ENCODE measurements at places on chromosomes 16 and 17. TPM values are rescaled to one million over a fixed set of nuclear protein-coding genes. Genes with fewer than 3 reads are reported as not detected.

The KRTAP4-1 gene
- not detected for total RNA-seq

The SPAG5 gene
- total RNA-seq: 132 TPM

The GRB7 gene
- total RNA-seq: 47.7 TPM

The KRT28 gene
- not detected for total RNA-seq

The IL17C gene
- not detected for total RNA-seq

The SKA2 gene
- 62.4 TPM for total RNA-seq

The PRDM7 gene
- total RNA-seq: not detected

The PALB2 gene
- total RNA-seq: 25.7 TPM

GRCh38 chr17:38791162-38791561 lies 8.2 kb downstream of the PIP4K2B start:
- no peak overlapping the region for H3K4me3 ChIP-seq
- H3K27me3 ChIP-seq: no peaks in the 10 kb centered on the region
- peaks cover 40% of the 10 kb centered on the region for H3K36me3 ChIP-seq
- H3K4me1 ChIP-seq: peaks cover 6% of the 10 kb centered on the region

DNA sequence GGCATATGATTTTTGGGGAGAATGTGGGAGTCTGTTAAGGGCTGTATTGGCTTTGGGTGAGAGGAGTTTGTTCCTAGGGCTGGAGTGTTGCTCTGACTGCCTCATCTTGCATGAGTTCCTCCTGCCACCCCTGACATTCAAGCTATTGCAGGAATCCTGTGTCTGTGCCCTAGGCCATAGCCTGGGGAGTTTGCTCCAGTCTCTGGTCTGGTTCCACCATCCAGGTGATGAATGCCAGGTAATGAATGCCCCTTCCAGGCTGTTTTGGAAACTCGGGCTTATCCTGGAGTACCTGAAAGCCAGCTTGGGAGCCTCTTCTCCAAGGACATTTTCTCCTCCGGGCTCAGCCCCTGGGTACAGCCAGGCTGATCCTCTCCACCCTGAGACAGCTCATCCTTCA lies 117.0 kb upstream of the IRX3 start:
- H3K27me3 ChIP-seq: no peaks in the 10 kb centered on the region
- no peak overlapping the region for H3K27ac ChIP-seq
- no peak overlapping the region for H3K4me3 ChIP-seq
- no peaks in the 10 kb centered on the region for H3K36me3 ChIP-seq
- no peaks in the 10 kb centered on the region for H3K4me1 ChIP-seq
- DNase-seq: peak; percentile 36

DNA sequence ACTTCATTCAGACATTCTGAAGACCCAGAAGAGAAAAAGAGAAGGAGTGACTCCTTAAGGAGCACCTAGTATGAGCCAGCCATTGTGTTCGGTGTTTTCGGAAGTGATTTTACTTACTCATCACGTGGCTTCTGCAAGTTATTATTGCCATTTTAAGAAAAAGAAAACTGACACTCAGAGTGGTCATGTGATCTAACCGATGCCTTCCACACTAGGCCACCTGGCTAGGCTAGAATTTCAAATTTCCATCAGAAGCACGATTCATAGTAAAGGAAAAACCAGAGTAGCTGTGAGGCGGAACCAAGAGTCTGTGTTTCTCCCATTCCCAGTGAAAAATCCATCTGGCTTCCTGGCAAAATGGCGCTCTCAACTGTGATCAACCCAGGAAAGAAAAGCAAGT lies 32.0 kb downstream of the GTF3C1 start:
- no peak overlapping the region for H3K27ac ChIP-seq
- H3K27me3 ChIP-seq: no peaks in the 10 kb centered on the region
- H3K4me3 ChIP-seq: no peak overlapping the region
- H3K4me1 ChIP-seq: no peaks in the 10 kb centered on the region

GRCh38 chr17:1126250-1126797 lies 53.5 kb downstream of the ABR start:
- no peaks in the 10 kb centered on the region for H3K36me3 ChIP-seq
- no peaks in the 10 kb centered on the region for H3K27me3 ChIP-seq
- H3K4me1 ChIP-seq: peaks cover 7% of the 10 kb centered on the region
- no peak overlapping the region for H3K4me3 ChIP-seq
- peak; percentile 53 for DNase-seq
- H3K27ac ChIP-seq: no peak overlapping the region

DNA sequence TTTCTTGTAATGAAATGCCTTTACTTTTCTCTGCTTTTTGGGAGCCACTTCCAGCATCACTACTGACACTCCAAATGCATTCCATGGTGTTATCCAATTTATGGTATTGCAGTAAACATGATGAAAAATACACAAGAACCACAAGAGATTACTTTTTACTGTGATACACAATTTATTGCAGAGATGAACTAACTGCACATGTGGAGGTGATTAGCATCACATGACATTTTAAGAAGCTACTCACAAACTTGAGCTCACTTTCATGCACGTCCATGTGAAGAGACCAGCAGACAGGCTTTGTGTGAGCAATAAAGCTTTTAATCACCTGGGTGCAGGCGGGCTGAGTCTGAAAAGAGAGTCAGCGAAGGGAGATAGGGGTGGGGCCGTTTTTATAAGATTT lies 780.5 kb upstream of the GOT2 start:
- no peak for DNase-seq
- no peak overlapping the region for H3K27ac ChIP-seq
- H3K27me3 ChIP-seq: no peaks in the 10 kb centered on the region
- no peaks in the 10 kb centered on the region for H3K4me1 ChIP-seq
- no peaks in the 10 kb centered on the region for H3K36me3 ChIP-seq

DNA sequence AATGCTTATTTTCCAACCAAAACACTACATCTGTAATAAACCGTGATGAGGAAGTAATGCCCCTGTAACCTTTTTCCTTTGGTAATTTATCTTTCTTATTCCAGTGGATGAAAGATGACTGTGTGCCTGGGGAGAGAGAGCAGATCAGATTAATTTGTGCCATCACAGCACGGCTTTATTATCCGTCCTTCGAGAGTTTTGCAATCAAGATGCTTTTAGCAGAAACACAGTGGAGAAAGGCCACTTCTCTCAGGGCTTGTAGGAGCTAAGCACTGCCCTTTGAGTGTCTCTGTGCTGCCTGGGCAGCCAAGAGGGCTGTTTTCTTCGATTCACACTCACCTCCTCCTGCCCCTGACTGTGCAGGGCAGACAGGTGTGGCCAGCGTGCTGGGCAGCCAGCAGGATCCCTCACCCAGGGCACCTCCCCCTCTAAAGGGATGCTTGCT lies 190.2 kb downstream of the PRKCA start:
- H3K4me1 ChIP-seq: peaks cover 6% of the 10 kb centered on the region
- peak; percentile 90 for DNase-seq
- H3K27ac ChIP-seq: no peak overlapping the region
- no peaks in the 10 kb centered on the region for H3K27me3 ChIP-seq
- no peak overlapping the region for H3K4me3 ChIP-seq
- H3K36me3 ChIP-seq: no peaks in the 10 kb centered on the region

- H3K27ac ChIP-seq: no peak overlapping the region
- H3K4me1 ChIP-seq: no peaks in the 10 kb centered on the region
- H3K4me3 ChIP-seq: no peak overlapping the region
- no peaks in the 10 kb centered on the region for H3K36me3 ChIP-seq
- H3K27me3 ChIP-seq: no peaks in the 10 kb centered on the region
- peak; percentile 89 for DNase-seq
Measured at GRCh38 chr17:59853168-59853918, 39.4 kb downstream of the TUBD1 start.

DNA sequence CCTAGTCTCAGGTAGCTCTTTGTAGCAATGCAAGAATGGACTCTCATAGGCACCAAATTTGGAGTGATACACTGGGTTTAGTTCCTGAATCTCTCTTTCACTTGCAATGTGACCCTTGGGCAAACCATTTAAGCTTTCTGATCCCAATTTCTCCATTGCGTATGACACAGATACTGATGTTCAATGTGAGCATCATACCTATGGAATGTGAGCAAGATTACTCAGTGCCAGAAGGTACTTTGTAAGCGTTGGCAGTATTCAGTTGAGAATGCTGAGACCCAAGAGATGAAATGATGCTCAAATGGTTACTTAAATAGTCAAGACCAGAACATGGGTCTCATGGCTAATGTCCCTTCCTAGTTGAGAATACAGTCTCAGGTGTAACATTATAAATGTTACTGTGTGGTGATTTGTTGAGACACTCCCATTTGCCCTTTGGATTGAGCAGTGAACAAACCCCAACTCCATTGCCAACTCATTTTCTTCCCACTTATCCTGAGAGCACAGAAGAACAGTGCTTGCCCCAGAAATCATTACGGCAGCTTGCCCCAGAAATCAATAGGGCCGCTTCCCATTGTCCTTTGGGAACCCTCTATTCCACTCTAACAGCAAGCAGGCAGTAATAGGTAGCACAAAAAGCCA lies 134.1 kb downstream of the SOX9 start:
- H3K4me3 ChIP-seq: no peak overlapping the region
- H3K36me3 ChIP-seq: no peaks in the 10 kb centered on the region
- H3K4me1 ChIP-seq: no peaks in the 10 kb centered on the region
- no peak overlapping the region for H3K27ac ChIP-seq

DNA sequence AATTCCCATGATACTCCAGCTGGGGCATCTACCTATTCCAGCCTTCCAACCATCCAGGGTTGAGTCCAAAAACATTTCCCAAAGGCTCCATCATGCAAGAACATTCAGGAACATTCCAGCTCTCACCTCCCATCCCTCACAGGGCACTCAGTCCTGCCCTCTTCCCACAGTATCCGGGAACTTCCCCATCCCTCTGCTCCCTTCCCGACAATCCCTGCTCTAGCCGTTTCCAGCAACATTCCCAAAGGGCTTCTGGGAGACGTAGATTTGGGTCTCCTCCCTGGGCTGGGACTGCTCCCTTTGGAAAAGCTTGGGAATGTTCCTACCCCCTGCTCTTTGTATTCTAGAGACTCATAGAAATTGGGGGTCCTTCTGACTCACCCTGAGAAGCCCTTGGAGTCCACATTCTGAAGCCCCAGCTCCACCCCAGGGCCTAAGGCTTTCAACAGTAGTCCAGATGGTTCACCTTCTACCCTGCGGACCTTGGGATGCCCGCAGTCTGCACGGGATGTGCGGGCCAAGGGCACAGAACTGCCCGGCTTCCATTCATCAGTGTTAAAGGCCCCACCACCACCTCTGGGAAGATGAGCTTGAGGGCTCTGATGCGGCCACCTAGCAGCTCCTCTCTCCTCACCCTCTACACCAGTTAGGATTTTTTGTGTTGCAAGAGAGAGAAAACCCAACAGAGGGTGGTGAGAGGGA lies 25.4 kb downstream of the NGFR start:
- no peak for DNase-seq
- no peak overlapping the region for H3K4me3 ChIP-seq
- H3K36me3 ChIP-seq: no peaks in the 10 kb centered on the region
- H3K4me1 ChIP-seq: peaks cover under 1% of the 10 kb centered on the region

DNA sequence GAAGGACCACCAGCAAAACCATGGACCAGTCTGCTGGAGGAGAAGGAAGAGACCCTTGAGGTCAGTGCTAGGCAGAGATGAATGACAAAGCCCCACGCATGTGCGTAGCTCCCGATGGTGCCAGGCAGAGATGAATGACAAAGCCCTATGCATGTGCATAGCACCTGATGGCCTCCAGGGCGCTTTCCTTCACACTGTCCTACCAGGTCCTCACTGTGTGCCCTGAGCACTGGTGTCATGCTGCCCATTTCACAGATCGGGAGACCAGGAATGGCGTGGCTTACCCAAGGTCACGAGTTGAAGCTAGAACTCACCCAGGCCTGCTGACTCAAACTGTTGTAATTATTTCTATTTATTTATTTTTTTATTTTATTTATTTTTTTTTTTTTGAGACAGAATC lies 149.6 kb downstream of the KATNIP start:
- no peak overlapping the region for H3K27ac ChIP-seq
- no peak for DNase-seq
- no peaks in the 10 kb centered on the region for H3K4me1 ChIP-seq
- H3K4me3 ChIP-seq: no peak overlapping the region
- H3K36me3 ChIP-seq: peaks cover 13% of the 10 kb centered on the region
- no peaks in the 10 kb centered on the region for H3K27me3 ChIP-seq

- no peaks in the 10 kb centered on the region for H3K4me1 ChIP-seq
- H3K36me3 ChIP-seq: no peaks in the 10 kb centered on the region
- no peak overlapping the region for H3K4me3 ChIP-seq
- H3K27me3 ChIP-seq: no peaks in the 10 kb centered on the region
- H3K27ac ChIP-seq: peak overlapping the region; percentile 44
Measured at GRCh38 chr17:82664701-82665182, 16.5 kb upstream of the WDR45B start.

- no peak overlapping the region for H3K27ac ChIP-seq
- DNase-seq: no peak
- H3K27me3 ChIP-seq: no peaks in the 10 kb centered on the region
- no peaks in the 10 kb centered on the region for H3K36me3 ChIP-seq
- H3K4me3 ChIP-seq: no peak overlapping the region
- H3K4me1 ChIP-seq: peaks cover 2% of the 10 kb centered on the region
Measured at GRCh38 chr16:19468300-19468699, 50.6 kb downstream of the TMC5 start.

DNA sequence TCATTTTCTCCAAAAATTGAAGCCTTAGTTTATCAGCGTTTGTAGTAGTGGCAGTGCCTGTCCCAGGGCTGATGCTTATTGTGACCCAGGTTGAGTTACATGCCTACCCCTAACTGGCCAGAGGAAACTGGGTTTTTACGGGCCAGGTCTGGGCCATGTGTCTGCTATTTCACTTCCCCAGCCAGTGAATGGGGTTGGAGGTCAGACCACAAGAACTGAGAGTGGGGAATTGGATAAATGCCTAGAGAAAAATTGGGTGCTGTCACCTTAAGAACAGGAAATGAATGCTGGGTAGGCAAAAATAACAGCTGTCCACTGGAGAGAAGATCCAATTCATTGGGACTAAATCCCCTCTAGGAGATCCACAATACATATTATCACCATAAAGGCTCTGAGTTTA lies 5.2 kb downstream of the ADPRM start:
- no peak for DNase-seq
- H3K27ac ChIP-seq: no peak overlapping the region
- no peaks in the 10 kb centered on the region for H3K27me3 ChIP-seq
- no peak overlapping the region for H3K4me3 ChIP-seq

GRCh38 chr17:5618476-5618875 lies 34.2 kb upstream of the NLRP1 start:
- peaks cover 22% of the 10 kb centered on the region for H3K27me3 ChIP-seq
- no peak overlapping the region for H3K4me3 ChIP-seq
- no peak for DNase-seq
- no peaks in the 10 kb centered on the region for H3K36me3 ChIP-seq

DNA sequence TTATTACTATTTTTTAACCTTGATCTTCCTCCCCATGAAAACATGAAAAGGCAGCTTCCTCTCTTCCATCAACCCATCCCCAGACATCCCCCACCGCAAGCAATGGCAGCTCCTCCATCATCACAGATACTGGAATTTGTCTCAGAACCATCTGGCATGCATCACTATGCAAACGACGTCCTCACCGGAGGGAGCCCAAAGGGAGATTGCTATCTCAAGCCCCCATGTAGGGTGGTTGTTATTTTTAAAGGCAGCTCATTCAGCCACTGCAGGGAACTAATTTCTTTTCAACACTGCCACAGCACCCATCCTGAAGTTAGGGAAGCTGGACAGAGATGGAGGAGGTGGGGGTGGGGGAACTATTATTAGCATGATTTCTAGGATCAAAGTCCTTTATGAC lies 222.5 kb downstream of the FOXL1 start:
- no peak overlapping the region for H3K4me3 ChIP-seq
- H3K36me3 ChIP-seq: no peaks in the 10 kb centered on the region
- peak; percentile 67 for DNase-seq
- no peaks in the 10 kb centered on the region for H3K4me1 ChIP-seq

GRCh38 chr17:83196366-83196765 lies 117.0 kb downstream of the METRNL start:
- H3K27ac ChIP-seq: no peak overlapping the region
- H3K4me3 ChIP-seq: no peak overlapping the region
- H3K36me3 ChIP-seq: no peaks in the 10 kb centered on the region
- no peaks in the 10 kb centered on the region for H3K27me3 ChIP-seq

Data from endodermal cell (in vitro differentiated cells).